Stromal cell of bone marrow (primary cell): ENCODE measurements at places on chromosomes 13 and 19.

GRCh38 chr13:28412981-28413380 is 81.9 kb downstream of the FLT1 start:
- DNase-seq, result no peak

DNA sequence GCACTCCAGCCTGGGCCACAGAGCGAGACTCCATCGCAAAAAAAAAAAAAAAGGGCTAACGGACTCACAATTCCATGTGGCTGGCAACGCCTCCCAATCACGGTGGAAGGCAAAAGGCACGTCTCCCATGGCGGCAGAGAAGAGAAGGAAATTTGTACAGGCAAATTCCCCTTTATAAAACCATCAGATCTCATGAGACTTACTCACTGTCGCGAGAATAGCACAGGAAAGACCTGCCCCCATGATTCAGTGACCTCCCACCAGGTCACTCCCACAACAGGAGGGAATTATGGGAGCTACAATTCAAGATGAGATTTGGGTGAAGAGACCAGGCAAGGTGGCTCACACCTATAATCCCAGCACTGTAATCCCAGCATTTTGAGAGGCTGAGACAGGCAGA is 18.7 kb upstream of the NMRK2 start:
- no peak for DNase-seq

- DNase-seq, result no peak
Observed at GRCh38 chr19:52659013-52659412, 20.9 kb upstream of the ZNF83 start.

DNA sequence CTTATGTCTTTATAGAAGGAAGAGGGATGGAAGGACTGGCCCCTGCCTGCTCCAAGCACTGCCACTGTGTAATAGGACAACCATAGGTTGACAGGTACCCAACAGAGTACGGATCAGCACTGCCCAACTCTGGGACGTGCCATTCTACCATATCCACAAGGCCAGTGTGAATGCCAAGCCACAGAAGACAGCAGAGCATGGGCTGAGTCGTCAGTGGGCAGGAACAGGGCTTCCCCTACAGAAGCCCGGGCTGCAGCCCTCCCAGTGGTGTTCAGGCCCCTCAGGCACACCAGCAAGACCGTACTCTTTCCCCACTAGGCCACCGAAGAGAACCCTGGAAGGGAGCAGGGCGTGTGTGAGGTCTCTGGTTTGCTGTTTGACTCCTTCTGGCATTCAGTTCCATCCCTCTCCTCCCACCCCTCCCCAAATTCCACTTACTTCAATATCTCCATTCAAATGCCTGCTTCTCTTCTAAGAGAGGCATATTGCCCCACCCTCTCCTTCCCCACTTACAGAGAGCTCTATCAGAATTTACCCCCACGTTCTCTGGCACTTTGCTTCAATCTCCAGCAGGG is 209.4 kb downstream of the FOXO1 start:
- DNase-seq, result no peak

- no peak for DNase-seq
Observed at GRCh38 chr13:33026489-33027152, 10.4 kb downstream of the KL start.

GRCh38 chr19:35066691-35067563 is 25.4 kb downstream of the HPN start:
- DNase-seq, result peak; percentile 56

GRCh38 chr19:1133471-1133929 is 29.7 kb downstream of the GPX4 start:
- no peak for DNase-seq

DNA sequence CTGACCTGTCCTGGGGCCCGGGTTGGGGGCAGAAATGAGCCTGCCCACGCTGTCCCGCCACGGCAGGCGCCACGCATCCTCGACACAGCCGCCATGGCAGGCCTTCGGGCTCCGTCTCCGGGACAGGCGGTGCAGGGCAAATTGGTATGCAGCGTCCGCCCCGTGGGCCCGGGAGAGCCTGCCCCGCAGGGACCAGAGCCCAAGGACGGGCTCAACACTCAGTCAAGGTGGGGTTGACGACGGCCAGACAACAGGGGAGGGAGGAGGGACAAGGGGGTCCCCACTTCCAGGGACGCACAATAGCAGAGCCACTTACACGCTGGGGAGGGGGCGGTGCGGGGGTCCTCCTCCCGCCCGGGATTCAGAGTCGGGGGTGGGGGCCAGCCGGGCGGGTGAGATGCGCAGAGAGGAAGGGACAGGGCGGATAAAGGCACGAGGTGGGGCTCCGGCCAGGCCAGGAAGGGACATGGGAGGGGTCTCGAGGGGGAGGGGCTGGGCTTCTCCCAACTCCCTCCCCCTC is 1.2 kb downstream of the CTXN1 start:
- DNase-seq, result no peak

GRCh38 chr13:28324181-28324789 is 170.6 kb downstream of the FLT1 start:
- no peak for DNase-seq

GRCh38 chr19:46859637-46860124 is 1.1 kb upstream of the ARHGAP35 start:
- no peak for DNase-seq

DNA sequence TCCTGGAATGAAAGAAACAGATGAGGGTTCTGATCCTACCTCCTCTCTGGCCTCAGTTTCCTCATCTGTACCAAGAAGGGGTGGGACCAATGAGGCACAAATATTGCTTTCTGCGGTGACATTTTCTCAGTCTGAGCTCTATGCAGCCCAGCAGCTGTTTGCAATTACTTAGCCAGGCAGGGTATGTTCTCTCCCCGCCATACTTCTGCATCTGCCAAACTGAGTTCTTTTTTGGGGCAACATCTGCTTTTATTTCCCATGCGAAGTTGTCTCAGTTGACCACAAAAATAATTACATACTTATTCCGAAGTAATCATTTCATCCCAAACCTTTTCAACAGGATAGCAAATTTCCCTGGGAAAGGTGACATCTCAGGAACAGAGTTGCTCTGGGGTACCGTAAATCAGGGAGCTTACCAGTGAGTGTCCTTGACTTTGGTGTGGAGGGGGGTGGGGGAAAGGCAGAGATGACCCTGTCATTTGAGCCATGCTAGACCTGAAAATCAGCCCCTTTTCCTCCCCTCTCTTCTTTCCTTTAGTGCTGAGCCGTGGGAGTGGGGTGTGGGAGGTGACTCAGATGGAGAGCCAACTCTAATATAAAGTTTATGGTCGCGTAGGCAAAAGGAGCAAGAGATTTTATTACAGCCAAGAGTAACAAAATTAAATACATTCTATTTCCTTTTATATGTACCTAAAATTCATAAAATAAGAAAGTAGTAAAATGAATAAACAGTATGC is 165.7 kb upstream of the KL start:
- DNase-seq, result peak; percentile 3

- no peak for DNase-seq
Observed at GRCh38 chr19:33110137-33110910, 21.6 kb upstream of the WDR88 start.

- DNase-seq, result no peak
Observed at GRCh38 chr13:23086968-23087623, 93.7 kb upstream of the SGCG start.

DNA sequence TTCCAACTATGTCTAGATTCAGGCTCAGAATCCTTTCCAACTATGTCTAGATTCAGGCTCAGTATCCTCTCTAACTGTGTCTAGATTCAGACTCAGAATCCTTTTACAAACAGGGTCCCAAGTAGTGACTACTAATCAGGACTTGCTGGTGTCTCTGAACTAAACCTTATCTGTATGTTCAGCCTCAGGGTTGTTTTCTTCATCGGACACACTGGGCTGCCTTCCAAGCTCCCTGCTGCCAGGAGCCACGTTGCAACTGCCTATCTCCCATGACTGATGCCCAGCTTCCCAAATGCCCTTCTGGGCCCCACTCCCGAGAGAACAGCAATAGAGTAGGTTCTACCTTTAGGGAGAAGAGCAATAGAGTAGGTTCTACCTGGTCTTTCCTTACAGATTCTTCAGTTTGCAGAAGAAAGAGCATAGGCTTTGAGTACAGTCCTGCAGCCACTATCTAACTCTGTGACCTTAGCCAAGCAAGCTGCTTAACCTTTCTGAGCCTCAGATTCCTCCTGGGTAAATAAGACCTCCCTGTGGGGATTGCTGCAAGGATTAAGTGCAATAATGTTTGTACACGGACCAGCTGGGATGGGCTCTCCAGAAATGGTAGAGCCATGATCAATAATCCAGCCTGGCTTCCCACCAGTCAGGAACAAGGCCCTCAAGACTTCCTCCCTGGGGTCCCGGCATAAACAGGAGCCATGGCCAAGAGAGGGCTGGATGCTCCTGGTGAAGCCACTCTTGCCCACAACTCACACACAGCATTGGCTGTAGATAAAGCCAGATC is 61.5 kb downstream of the ZIC5 start:
- no peak for DNase-seq

GRCh38 chr19:15253513-15253912 is 21.3 kb upstream of the EPHX3 start:
- no peak for DNase-seq

- no peak for DNase-seq
Observed at GRCh38 chr13:112345826-112346172, 30.4 kb upstream of the SPACA7 start.
